ENCODE measurements at places on chromosomes 7 and 10. TPM values are rescaled to one million over a fixed set of nuclear protein-coding genes. Genes with fewer than 3 reads are reported as not detected.

DNA sequence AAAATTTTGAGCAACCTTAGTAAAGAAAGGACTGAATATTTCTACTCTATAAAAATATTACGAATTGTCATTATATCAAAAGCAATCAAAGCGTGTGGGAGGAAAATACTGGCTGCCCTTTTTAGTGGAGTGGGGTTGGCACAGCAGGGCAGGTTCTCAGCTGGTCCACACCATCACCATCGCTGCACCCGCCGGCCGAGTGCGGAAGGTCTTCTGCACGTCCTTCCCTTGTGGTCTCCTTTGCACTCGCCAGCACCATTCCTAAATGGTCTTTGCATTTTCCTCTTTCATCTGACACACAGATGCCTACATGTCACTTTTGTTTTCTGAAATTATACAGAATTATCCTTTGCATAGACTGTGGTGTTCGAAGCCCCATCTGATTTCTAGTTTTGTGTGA, 116.6 kb upstream of the LANCL2 start:
- no peak for DNase-seq

- DNase-seq: no peak
These were observed 190.8 kb upstream of the PRKCQ start for GRCh38 chr10:6770846-6771245.

DNA sequence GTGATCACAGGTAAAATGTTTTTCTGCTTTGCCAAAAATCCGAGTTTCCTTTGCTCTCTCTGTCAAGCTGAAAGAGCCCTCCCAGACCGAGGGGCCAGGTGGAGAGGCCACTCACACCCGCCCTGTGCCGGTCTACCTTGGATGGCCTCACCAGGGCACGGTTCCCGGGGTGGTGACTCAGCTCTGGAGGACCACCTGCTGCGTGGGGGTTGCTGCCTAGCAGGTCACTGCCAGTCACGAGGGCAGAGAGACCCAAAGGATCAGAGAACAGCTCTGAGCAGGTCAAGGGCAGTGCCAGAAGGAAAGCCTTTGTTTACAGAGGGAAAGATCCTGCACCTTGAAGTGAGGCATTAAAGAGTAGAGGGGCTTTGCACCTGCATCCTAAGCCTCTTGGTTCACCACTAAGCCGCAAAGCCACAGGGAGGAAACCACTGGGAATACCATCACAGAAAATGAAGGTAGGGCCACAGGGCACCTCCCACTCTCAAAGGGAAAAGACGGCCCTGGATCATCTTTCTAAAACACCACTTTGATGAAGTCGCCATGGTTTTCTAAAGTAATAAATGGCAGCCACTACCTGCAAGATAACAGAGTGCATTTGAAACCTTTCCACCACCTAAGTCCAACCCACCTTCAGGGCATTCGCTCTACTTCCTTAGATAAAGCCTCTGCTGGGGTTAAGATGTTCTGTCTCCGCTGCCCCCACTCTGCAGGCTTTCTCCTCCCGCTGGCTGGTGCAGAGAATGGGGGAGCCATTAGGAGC, 160.3 kb upstream of the KLF14 start:
- DNase-seq: peak; percentile 70

GRCh38 chr10:54843085-54843646, 42.1 kb upstream of the PCDH15 start:
- no peak for DNase-seq

- peak; percentile 53 for DNase-seq
These were observed 57.4 kb downstream of the PPP1R17 start for GRCh38 chr7:31744294-31744874.

GRCh38 chr10:131911451-131911850, 10.6 kb downstream of the PPP2R2D start:
- DNase-seq: no peak

DNA sequence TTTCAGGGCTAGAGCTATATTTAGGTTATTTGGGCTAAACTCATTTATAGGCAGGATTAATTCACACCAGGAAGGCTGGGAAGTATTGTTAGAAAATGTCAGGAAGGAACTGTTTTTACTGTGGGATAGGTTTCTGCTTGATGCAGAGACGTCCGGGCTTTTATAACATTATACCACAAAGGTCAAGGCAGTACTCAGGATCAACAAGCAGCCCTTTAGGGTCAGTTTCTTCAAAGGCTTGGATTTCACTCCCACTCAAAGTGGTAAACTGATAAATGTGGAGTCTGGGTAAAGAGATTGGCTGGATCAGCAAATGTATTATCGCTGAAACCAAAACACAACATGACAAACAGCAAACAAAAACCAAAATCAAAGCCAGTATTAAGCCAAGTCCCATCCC, 127.2 kb downstream of the ARL5B start:
- no peak for DNase-seq

DNA sequence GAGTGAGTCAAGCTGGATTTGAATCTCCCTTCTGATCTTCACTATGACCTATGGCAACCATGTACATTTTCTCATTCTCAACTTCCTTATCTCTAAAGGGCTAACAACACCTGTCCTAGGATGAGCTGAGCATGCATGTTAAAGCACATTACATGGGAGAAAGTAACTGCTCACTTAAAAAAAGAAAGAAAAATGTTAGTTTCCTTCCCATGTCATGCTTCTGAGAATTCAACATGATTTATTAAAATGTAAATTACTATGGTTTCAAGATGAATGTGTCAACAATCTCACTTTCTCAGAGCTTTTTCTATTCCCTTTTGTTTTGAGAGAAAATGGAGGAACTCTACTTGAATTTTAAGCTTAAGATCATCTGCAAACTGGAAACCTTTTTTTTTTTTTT, 295.3 kb downstream of the SKIDA1 start:
- DNase-seq: no peak

GRCh38 chr10:61635471-61635870, 27.3 kb upstream of the CABCOCO1 start:
- DNase-seq: no peak

GRCh38 chr7:70573696-70574095, 558.2 kb upstream of the GALNT17 start:
- no peak for DNase-seq

DNA sequence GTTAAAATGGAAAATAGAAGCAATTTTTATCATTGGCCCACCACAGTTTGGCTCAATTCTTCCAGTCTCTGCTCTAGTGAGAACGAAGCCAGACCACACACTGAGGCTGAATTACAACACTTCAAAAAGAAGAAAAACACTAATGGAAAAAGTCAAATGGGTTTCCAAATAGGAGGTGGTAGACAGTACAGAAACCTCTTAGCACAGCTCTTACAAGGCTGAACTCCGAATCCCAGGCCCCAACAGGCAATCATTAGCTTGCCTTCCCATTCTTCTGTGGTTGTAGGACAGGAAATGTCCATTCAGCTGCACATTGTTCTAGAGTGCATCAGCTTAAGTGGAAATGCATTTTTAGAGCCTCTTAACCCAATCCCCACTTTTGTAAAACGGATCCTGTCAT, 115.1 kb upstream of the MEOX2 start:
- DNase-seq: peak; percentile 47

DNA sequence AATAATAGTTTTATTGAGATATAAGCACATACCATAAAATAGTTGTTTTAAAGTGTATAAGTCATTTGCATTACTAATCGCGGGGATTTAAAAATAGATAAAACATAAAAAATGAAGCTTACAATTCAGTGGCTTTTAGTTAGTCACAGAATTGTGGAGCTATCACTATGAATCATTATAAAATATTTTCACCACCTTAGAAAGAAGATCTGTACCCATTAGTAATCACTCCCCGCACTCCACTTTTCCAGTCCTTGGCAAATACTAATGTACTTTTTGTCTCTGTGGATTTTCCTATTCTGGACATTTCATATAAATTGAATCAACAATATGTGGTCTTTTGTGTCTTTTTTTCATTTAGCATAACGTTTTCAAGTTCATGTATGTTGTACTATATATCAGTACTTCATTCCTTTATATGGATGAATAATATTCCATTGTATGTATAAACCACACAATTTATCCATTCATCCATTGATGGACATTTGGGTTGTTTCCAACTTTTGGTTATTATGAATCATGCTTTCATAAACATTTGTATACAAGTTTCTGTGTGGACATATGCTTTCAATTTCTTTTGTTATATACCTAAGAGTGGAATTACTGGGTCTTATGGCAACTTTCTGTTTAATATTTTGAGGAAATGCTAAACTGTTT, 162.5 kb downstream of the MAGI2 start:
- DNase-seq: peak; percentile 35

- DNase-seq: no peak
These were observed 4.0 kb upstream of the PPP1R3C start for GRCh38 chr10:91636892-91637291.

DNA sequence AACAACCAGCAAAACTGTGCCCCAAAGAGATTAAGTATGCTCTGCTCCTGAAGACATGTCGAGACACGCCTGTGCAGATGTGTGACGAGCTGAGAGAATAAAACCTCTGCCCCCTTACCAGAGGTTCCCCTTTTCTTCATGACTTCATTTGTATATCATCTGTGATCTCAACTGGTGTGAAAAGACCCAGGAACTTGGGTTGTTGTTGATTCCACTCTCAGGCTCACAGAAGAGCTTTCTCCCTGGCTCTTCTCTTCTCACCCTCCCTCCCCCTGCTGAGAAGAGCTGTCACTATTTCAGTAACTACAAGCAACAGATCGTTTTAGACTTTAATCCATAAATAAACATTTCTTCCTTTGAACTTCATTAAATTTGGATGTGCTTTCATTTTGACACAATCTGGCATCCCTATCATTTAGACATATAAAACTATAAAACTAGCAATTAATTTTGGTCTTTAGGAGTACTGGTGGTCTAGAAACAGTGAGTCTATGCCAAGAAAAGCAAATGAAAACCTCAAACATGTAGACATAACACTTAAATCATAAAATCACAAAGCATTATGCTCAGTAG, 179.3 kb upstream of the FZD8 start:
- DNase-seq: no peak

- DNase-seq: no peak
These were observed 546.8 kb downstream of the LRMDA start for GRCh38 chr10:75978213-75978612.

DNA sequence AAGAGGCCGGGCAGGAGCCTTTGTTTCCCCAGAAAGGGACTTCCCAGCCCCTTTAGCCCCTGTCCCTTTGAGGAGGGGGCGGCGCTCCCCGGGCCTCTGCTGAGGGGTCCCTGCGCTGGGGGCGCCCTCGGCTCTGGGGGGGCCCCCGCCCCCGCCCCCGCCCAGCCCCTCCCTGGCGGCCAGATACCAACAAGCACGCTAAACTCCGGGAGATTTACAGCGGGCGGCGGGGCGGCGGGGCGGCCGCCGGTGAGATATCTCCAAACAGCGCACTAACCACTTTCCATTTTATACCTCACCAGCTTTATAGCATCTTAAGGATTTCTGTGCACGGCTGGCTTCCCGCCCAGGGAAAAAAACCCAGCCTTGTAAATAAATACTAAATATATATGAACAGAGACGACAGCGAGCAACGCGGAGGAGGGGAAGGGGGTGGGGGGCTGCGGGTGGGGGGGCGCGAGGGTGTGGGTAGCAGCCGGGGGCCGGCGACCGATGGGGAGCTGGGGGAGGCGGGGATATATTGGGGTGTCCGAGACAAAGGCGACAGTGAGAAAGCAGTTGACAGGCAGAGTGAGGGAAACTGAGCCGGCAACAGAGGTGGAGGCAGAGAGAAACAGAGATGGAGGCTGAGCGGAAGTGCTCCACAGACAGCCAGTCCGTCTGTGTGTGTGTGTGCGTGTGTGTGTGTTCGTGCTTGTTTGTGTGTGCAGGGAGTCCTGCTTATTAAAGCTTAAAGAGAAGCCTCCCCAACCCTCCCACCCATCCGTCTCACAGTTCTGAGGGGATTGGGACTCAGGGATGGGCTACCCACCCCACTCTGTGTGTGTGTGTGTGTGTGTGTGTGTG, 85.8 kb downstream of the HIF1AN start:
- peak; percentile 7 for DNase-seq

GRCh38 chr10:78805176-78805575, 263.6 kb upstream of the ZMIZ1 start:
- DNase-seq: peak; percentile 99

- DNase-seq: no peak
These were observed 93.5 kb upstream of the PDCD4 start for GRCh38 chr10:110778211-110778610.

DNA sequence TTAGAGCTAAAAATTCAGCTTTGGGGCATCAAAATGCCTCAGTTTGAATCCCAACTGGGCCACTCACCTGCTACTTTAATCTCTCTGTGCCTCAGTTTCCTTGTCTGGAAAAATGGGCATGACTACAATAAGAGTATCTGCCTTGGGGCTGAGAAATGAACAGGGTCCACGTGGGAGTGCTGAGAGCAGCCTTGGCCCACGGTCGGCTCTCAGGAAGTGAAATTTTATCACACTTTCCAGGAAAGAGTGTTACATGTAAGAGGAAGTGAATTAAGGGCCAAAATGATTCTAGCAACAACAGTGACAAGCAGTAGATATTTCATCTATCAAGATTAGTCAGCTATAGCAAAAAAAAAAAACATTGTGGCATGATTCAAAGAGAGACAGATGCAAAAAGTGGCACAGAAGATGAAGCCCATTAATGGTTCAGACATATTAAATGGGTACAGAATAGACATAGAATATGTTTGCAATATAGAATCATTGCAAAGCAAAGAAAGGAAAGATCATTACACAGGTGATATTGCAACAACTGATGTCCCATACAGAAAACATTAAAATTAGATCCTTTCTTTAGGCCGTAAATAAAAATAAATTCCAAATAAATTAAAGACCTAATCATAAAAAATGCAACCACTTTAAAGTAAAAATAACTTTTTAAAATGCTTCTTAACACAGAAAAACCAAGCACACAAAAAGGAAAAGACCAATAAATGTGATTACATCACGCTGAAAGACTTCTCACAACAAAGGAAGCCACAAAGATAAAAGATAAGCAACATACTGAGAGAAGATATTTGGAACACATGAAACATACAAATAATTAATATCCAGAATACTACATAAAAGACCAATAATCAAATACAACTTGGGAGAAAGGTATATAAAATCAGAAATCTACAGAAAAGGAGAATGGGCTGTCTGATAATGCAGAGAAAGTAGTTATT, 4.3 kb downstream of the TMEM273 start:
- no peak for DNase-seq

GRCh38 chr7:35831208-35831607, 30.4 kb downstream of the SEPTIN7 start:
- peak; percentile 38 for DNase-seq

DNA sequence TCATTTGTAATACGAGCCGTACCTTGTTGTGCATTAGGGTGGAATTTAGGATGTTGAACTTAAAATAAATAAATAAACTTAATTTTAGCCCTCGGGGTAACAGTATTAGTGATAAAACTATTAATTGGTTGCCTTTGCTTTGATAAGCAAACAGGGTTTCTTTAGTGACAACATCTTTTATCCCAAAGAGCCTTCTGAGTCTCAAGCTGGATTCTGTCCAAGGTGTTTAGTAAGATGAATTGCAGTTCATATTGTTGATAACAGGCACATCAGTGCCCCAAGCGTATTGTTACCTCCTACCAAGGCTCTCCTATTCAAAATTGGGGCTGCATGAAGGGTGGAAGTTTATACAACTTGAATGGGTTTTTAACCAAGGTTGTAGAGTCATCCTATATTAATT, 144.4 kb upstream of the CELF2 start:
- DNase-seq: no peak

GRCh38 chr10:35167342-35167741, 40.7 kb downstream of the CREM start:
- no peak for DNase-seq

Gene ASB10
- total RNA-seq: not detected

Gene CYP2C9
- total RNA-seq: not detected

Gene TMEM229A
- total RNA-seq: not detected

Gene HYCC1
- total RNA-seq: 91.5 TPM

Gene OTUD1
- 3.6 TPM for total RNA-seq

Gene NPY
- not detected for total RNA-seq

Gene FBH1
- 66.0 TPM for total RNA-seq
